GM12891 (cell line): ENCODE measurements at places on chromosomes 1 and 21.

- no peak for DNase-seq
Observed at GRCh38 chr1:96374076-96374762, 347.4 kb upstream of the PTBP2 start.

GRCh38 chr21:45910548-45911221 lies 70.9 kb upstream of the COL6A1 start:
- DNase-seq, result no peak

DNA sequence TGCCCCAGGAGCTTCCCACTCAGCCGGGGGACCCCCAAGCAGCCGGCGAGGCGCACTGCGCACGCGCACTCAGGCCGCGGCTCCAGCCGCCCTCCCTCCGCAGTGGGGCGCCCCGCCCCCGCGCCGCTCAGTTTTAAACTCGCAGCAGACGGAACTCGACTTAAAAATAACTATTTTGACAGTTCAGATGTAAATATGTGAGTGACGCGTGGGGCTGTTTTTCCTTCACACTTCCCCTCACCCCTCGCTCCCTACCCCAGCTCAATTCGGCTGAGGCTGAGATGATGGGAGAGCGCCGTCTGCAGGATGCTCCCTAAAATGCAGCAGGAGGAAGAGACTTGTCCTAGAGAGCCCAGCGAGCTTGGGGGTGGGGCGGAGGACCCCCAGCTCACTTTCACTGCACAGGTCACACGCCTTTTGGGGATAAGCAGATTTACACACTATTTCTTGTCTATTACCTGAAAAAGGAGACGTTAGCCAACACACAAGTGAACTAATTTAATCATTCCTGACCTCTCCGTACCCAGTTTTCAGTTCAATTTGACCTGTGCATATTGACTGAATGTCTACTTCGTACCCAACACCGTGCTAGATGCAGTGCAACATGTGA lies 8.9 kb upstream of the LEMD1 start:
- DNase-seq, result no peak

GRCh38 chr1:48693180-48693579 lies 83.5 kb downstream of the BEND5 start:
- DNase-seq, result no peak

GRCh38 chr1:8464377-8464776 lies 146.5 kb downstream of the SLC45A1 start:
- no peak for DNase-seq

- DNase-seq, result no peak
Observed at GRCh38 chr1:79955966-79956365, 949.4 kb upstream of the ADGRL4 start.

GRCh38 chr1:185663771-185664296 lies 70.4 kb upstream of the HMCN1 start:
- DNase-seq, result no peak

GRCh38 chr21:29639366-29640079 lies 300.3 kb downstream of the GRIK1 start:
- no peak for DNase-seq

DNA sequence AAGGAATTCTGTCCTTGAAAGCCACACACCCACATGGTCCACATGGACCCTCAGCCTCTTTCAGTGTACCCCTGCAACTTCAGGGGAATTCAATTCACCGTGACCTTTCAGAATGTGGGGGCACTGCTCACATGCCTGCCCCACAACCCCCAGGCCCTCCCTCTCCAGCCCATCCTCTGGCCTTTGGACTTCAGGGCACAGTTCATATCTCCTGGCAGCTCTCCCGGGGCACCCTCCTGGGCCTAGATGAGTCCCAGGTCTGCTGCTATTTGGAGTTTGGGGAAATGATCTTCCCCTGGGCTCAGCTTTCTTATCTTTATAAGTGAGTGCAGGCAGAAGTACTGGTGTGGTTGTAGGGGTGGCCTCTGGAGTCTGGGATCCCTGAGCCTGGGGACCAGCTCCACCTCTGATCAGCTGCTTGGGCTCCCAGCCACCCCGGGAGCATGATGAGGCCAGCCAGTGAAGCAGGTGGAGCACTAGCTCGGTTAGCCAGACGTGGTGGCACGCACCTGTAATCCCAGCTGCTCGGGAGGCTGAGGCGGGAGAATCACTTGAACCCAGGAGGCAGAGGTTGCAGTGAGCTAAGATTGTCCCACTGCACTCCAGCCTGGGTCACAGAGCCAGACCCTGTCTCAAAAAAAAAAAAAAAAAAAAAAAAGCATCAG lies 15.8 kb downstream of the C1orf167 start:
- no peak for DNase-seq

GRCh38 chr1:205492201-205492667 lies 12.2 kb upstream of the CDK18 start:
- no peak for DNase-seq

DNA sequence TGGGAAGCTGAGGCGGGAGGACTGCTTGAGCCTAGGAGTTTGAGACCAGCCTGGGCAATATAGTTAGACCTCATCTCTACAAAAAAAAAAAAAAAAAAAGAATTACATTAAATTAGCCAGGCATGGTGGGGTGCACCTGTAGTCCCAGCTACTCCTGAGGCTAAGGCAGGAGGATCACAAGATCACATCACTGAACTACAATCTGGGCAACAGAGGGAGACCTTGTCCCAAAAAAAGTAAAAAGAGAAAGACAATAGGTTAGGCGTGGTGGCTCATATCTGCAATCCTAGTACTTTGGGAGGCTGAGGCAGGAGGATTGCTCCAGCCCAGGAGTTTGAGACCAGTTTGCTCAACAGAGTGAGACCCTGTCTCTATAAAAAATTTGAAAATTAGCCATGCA lies 130.3 kb downstream of the TIAM1 start:
- DNase-seq, result no peak

GRCh38 chr1:204092632-204093420 lies 19.9 kb downstream of the SOX13 start:
- no peak for DNase-seq

GRCh38 chr1:235331401-235331800 lies 3.0 kb downstream of the GGPS1 start:
- no peak for DNase-seq

DNA sequence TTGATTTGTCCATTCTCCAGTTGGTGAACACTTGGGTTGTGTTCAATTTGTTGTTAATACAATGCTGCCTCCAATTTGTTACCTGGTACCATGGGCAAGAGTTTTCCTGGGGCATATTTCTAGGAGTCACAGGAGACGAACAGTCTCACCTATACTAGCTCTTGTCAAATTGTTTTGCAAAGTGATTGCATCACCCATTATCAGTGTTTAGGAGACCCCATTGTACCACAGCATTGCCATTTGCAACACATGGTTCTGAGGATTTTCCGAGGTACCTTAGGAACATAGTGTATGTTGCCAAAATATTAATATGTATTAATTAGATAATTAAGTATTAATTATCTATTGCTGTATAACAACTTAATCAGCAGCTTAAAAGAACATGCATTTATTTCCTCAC lies 97.8 kb downstream of the LPAR3 start:
- DNase-seq, result no peak

DNA sequence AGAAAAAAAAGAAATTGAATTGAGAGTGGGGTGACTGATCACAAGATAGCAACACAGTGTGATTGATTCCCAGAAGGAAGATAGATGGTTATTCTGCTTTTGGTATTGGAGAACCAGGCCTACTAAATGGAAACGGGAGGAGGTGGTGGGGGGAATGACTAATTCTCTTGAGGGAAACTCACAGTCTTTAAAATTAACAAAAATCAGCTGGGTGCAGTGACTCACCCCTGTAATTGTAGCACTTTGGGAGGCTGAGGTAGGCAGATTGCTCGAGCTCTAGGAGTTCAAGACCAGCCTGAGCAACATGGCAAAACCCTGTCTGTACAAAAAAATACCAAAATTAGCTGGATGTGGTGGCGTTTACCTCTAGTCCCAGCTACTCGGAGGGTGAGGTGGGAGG lies 134.6 kb upstream of the PDE4B start:
- no peak for DNase-seq

- DNase-seq, result no peak
Observed at GRCh38 chr1:230826166-230826875, 42.0 kb downstream of the C1orf198 start.

GRCh38 chr1:11151826-11152612 lies 37.1 kb upstream of the ANGPTL7 start:
- no peak for DNase-seq

DNA sequence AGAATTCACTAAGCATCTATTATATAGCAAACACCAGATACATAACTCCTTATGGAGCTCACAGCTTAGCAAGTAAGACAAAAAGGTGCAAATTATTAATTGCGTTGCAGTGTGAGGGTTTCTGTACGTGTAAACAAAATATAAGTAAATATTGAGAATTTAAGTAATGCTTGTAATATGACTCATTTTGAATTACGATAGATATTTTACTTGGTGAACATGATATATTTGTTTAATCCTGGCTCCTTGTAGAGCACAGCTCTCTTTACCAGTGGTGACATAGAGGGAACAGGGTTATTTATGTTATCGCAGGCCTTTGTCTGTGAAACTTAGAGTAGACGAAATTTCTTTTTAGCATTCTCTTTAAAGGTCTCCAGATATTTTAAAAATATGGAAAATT lies 36.4 kb downstream of the LYPLAL1 start:
- no peak for DNase-seq

- no peak for DNase-seq
Observed at GRCh38 chr21:25428537-25428936, 178.7 kb downstream of the MRPL39 start.

DNA sequence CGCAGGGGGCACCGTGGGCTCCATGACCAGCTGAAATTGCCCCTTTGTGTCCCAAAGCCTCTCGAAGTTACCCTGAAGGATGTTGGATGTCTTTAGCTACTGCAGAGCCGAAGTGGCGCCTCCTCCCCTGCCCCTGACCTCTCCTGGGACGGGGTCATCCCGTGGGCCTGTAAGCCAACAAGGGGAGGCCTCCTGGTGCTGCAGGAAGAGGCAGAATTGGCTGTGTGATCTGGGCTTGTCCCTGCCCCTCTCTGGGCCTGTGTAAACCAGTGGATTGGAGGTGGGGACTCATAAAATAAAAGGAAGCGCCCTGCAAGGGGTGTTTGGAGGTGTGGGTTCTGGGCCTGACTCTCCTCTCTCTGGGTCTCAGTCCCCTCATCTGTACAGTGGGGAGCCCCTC lies 2.1 kb upstream of the TAS1R2 start:
- DNase-seq, result no peak

DNA sequence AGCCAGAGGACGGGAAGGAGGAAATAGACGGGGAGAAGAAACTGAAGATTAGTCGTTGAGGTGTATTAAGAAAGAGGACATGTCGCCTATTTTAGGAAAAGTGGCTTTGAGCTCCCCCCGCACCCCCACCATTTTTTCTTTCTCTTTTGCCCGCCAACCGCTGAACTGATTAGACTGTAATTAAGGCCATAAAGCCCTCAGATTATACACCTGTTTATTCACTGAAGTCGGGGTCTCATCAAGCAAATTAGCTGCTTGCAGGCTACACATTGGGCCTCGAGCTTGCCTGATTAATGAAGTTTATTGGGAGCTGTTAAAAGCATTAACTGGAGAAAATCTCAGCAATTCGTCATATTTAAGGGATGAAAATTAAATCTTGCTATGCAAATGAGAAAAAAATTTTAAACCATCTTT lies 119.4 kb upstream of the RRP15 start:
- no peak for DNase-seq
